ENCODE measurements at places on chromosomes 6 and 20. TPM values are rescaled to one million over a fixed set of nuclear protein-coding genes. Genes with fewer than 3 reads are reported as not detected.

Gene SLC17A9
- total RNA-seq, result 0.34 TPM

Gene BTNL2
- not detected for total RNA-seq

Gene BFSP1
- total RNA-seq, result 1.4 TPM

Gene COL9A1
- total RNA-seq, result not detected

Gene DCDC2
- 0.34 TPM for total RNA-seq

Gene IL17A
- not detected for total RNA-seq

Gene TPD52L1
- total RNA-seq, result 48.9 TPM

Gene OR2B6
- not detected for total RNA-seq

Gene GPLD1
- 0.03 TPM for total RNA-seq

Gene SIRPB1
- 1.1 TPM for total RNA-seq

Gene ARMH2
- total RNA-seq, result not detected

Gene NFKBIL1
- total RNA-seq, result 16.2 TPM

Gene TMEM200A
- total RNA-seq, result 51.2 TPM

Gene SIRPD
- not detected for total RNA-seq

Gene SASH1
- total RNA-seq, result 7.8 TPM

Gene DSP
- 352 TPM for total RNA-seq

Gene ATAT1
- 6.1 TPM for total RNA-seq

Gene ACTL10
- 1.1 TPM for total RNA-seq

Gene HRH3
- not detected for total RNA-seq

Gene MAP1LC3A
- total RNA-seq, result 3.9 TPM

Gene ZNF391
- total RNA-seq, result 3.5 TPM

Gene C6orf15
- total RNA-seq, result 0.68 TPM

Gene CPXM1
- not detected for total RNA-seq

Gene MROH8
- 0.35 TPM for total RNA-seq

Gene BIRC7
- total RNA-seq, result not detected

Gene LGSN
- total RNA-seq, result not detected

Gene BMP2
- 8.2 TPM for total RNA-seq

Gene IL17F
- total RNA-seq, result not detected

Gene ULBP2
- 8.3 TPM for total RNA-seq

Gene SYCP2
- total RNA-seq, result 0.28 TPM

Gene XKR7
- total RNA-seq, result not detected

Gene CCN2
- total RNA-seq, result 57.2 TPM

Gene CLPSL2
- not detected for total RNA-seq

Gene BMP5
- not detected for total RNA-seq

Gene COL11A2
- total RNA-seq, result 0.07 TPM

Gene ANKRD66
- total RNA-seq, result not detected

Gene SLC32A1
- total RNA-seq, result not detected

Gene CST4
- total RNA-seq, result not detected

Gene C6orf141
- 19.8 TPM for total RNA-seq

Gene ARHGAP40
- 0.07 TPM for total RNA-seq

Gene LKAAEAR1
- total RNA-seq, result not detected

Gene CRISP2
- total RNA-seq, result not detected

Gene TP53TG5
- not detected for total RNA-seq

Gene C20orf96
- total RNA-seq, result 1.7 TPM

Gene PSMB8
- total RNA-seq, result 88.1 TPM

Gene OOEP
- 0.49 TPM for total RNA-seq

Gene DPPA5
- total RNA-seq, result not detected

Gene KIF25
- not detected for total RNA-seq

Gene SEL1L2
- not detected for total RNA-seq

Gene RBPJL
- not detected for total RNA-seq

Gene BNIP5
- not detected for total RNA-seq
